ENCODE measurements at places on chromosomes 6 and 20.

DNA sequence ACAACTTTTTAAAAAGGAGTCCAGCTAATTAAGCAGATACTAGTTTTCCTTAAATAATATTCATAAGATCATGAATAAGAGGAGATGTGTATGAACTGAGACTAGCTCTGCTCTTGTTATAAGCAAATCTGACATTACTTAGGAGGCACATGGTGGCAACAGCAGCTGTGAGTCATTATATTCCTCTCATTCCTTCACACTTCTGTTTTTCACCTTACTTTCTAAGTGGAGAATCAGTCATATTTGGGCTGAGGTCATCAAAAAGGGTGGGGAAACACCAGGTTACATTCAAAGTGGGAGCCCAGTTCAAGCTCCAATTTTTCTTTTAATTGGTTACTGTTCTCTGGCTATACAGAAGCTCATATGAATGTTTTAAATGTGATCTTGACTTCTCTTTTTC, 6.0 kb upstream of the RIPPLY2 start:
- no peak for DNase-seq

DNA sequence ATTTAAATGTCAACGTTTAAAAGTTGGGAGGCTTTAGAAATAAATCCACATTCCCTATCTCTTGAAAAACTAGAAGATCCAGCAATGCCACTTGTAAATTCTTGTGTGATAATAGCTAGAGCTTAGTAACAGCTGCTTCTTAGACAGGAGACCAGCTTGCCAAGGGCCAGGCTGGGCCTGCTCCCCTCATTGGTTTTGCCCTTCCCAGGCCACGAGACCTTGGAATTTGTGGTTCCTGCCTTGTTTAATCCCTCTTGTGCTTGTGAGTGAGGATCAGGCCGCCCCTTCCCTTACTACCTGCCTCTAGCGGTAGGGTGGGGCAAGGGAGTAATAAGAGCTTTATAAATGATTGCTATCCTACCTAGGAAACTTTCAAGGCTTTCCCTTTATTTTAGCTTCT, 363.5 kb downstream of the SYNE1 start:
- DNase-seq, result no peak

GRCh38 chr6:105452376-105452775, 49.5 kb upstream of the PREP start:
- DNase-seq, result no peak

DNA sequence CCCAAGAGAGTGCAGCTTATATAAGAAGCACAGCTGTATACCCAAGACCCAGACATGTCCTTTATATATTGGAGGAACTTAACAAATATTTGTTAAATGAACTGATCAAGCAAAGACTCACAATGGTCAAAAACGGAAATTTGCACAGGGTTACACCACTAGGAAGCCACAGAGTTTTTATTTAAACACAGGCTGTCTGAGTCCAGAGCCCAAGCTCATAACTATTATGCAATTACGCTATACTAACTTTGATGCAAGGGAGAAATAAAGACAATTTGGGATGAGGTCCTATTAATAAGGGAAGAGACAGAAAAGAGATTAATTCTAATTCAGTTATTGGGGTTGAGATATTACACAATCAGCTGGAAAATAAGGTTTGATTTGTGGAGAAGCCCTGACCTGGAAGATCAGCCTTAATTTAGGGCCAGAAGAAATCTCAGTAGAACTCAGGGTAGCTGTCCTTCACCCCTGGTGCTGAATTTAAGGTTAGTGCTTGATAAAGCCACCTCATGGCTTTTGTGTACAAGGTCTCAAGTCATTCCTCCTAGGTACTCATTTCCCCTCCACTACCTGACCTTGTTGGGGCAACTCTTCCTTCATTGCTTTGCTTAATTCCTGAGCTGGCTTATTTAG, 10.5 kb upstream of the ZNF334 start:
- no peak for DNase-seq

DNA sequence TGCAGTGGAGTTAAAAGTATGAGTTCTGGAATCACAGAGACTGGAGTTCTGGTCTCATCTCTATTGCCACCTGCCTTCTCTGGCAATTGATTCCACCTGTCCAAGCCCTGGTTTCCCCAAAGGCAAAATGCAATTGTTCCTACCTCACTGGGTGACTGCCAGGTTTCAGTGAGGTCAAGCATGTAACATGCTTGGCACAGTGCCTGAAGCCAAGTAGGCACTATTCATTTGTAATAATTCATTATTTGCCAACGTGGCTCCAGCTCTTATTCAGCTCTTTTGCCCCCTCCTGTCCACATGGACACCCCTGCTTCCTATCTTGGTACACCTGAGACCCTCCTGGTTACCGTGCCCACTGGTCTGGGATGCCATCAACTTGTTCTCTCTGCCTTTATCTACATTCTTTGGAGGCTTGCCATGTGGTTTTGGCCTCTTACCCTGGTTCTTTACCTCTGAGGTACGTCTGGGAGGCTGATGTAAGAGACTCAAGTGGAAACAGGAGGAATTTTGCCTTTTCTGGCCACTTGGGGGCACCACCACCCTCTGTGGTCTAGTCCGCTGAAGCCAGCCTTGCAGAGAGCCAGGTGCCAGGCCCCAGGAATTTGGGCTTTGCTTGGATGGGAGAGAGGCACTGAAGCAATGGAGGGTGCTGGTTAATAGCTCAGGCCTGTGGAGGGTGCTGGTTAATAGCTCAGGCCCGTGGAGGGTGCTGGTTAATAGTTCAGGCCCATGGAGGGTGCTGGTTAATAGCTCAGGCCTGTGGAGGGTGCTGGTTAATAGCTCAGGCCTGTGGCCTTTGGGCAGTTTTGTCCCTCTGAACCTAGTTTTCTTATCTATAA, 1.7 kb downstream of the KCNK15 start:
- DNase-seq, result peak; percentile 56

DNA sequence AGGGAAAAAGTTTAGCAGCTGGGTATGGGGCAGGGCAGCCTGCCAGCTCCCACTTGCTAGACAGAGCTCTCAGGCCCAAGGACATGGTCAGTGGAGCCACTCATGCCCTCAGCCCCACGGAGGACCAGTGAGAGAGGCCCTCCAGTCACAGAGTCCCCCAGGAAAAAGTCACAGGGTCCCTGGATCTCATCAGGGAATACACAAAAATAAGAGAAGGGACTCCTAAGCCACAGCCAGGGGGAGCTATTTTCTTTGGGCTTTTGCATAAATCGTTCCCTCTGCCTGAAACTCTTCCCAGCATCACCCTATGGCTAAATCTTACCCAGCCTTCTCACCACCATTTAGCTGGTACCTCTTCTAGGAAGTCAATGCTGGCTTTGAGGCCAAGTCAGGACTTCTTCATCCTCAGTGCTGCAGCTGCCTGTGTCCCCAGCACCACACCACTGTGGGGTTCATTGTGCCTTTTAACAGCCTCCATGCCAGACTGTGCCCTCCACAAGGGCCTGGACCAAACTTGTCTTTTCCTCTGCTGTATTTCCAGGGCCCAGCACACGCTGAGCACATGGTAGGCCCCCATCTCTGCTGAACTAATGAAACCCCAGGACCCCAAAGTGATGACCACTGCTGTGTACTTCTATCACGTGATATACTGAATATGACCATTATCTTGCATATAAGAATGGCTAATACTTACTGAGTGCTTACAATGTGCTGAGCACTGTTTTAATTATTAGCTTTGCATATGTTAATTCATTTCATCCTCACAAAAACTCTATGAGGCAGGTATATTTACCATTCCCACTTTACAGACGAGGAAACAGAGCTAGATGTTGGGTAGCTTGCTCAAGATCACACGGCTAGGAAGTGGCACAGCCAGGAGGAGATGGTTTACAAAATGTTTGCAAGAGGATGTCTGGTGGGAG, 2.0 kb downstream of the ZNF335 start:
- peak; percentile 70 for DNase-seq

DNA sequence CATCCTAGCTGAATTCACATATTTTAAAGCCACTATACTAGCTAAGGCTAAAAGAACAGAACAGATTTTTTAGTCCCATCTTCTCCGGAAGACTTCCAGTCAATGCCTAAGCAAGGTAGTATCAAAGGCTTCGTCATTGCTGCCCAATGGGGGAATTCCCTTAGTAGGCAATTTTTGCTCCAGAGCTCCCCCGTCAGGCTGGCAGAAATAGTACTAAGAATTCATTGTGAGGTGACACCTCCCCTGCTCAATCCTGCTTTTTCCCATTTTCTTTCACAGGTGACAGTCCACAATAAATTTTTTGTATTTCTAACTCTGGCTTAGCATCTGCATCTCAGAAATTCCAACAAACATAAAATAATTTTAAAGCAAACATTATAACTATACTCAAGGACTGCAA, 52.8 kb upstream of the SRSF6 start:
- no peak for DNase-seq

DNA sequence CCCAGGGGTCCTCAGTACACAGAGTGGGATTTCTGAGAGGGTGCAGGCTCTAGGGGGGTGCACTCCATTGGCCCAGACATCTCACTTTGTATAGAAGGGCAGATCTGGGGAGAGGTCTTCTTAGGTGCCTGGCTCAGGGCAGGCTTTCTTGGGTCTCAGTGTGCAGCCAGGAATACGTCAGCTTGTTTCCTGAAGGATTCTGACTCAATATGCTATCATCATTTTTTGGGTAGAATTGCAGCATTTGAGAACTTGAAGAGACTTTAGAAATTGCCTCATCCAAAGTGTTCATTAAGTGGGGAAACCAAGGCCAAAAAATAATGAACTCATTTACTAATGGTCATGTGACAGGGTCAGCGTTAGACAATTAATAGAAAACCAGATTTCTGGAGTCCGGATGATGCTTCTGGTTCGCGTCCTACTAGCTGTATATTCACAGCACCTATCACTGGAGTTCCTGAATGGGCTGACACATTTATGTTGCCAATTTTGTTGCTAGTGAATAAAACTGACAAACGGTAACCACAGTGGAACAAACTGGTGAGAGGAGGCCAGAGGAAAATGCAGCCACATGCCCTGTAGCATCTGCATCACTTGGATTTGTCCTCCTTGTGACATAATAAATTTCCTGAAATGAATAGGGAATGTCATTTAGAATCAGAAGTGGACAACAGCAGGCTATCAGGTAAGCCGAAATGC, 238.9 kb downstream of the TBC1D7 start:
- DNase-seq, result no peak

DNA sequence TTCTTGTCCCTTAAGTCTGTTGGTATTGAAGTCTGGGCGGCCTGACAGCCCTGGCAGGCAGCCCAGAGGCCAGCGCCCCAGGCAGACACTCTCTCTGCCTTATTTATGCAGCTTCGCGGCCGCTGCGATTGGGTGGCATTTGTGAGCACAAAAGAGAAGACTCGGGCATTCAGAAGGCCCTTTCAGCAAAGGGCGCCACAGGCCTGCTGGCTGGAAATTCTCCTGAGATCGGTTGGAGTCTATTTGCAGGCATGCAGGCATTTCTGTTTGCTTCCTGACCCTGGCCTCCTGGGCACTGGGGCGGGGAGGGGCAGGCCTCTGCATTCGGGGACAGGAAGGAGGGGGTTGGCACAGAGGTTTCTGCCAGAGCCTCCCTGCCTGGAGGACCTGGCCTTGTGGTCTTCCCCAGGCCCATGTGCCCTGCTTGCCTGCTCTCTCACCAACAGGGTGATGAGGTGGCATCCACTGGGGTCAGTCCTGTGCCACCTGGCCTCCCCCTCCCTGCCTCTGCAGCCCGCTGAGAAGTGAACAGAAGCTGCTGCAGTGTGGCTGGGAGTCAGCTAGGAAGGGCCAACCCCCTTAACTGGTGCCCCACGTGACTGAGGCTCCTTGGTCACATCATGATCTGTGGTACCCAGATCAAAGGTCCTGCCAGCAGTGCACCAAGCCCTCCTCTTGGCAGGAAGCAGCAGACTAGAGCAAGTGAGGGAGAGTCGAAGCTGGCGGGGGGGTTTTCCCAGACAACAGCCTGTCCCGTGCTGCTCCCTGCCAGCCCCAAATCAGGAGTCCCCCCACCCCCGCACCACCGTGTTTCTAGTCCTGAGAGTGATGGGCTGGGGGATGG, 16.6 kb upstream of the CCDC167 start:
- peak; percentile 86 for DNase-seq

DNA sequence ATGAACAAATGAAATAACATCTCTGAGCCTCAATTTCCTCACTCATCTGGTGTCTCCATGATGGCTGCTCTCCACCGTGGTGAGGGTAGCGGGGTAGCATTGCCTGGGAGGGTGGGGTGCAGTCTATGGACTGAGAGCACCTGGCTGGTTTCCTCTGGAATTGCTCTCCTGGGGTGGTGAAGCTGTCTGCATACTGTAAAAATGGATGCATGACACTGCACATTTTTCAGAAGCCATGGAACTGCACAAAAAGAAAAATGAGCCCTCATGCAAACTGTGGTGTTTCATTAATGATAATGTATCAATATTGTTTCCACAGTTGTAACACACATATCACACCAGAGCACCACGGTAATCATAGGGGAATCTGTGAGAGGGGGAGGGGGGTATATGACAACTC, 12.1 kb upstream of the ITPR3 start:
- no peak for DNase-seq

DNA sequence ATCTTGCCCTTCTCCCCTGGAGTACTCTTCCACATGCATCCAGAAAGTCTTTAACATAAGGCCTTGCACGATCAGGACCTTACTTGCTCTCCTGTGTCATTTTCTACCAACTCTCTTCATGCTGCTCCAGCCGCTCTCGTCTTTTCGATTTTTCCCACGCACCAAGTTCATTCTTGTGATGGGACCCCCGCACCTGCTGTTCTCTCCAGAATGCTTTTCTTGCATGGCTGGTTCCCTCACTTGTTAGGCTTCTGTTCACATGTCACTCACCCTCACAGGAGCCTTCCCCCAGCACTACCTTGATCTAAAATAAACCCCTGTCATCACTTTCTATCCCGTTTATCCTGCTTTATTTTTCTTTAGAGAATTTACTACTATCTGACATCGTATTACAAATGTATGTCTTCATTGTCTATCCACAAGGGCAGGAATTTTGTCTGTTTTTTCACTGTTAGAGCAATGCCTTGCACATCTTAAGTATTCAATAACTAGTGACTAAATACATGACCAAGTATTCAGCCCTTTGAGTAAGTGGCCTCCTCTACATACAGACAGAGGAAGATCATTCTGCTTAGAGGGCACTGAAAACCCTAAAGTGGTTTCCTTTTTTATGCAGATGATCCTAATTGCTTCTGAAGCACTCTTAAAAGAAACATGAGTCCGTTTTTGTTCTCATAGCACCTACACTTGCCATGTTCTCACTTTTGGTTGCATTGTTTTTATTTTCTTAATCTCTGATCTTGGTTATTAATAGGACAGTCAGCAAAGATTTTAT, 166.9 kb downstream of the SLC16A10 start:
- DNase-seq, result no peak

GRCh38 chr6:98576791-98577190, 257.6 kb upstream of the POU3F2 start:
- peak; percentile 38 for DNase-seq

- DNase-seq, result no peak
Measured at GRCh38 chr20:10002866-10003265, 31.9 kb upstream of the ANKEF1 start.

- DNase-seq, result no peak
Measured at GRCh38 chr6:6177754-6178153, 142.7 kb downstream of the F13A1 start.

GRCh38 chr6:89385156-89385667, 26.9 kb downstream of the RRAGD start:
- DNase-seq, result no peak

- peak; percentile 65 for DNase-seq
Measured at GRCh38 chr20:23125625-23126191, 39.6 kb upstream of the CD93 start.

Measured in pons (tissue), 1 donor.